ENCODE measurements at places on chromosomes 11 and 22.

DNA sequence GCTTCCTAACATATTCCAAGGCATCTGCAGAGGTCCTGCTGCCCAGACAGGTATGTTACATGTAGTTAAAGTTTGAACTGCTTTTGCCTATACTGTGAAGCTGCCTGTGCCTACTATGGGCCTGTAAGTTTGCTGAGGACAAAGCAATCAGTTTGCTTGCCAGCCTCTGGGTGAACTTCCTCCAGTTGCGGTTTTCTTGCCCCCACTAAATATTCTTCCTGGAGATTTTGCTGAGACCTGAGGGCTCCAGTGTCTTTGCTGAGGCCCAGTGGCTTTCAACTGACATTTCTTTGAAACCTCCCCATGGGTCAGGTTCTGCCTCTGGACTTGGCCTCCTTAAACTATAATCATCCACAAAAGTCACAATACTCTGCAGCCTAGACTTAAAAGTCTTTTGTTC is 29.6 kb upstream of the MMP20 start:
- no peak for DNase-seq

GRCh38 chr22:36052505-36052941 is 23.9 kb upstream of the RBFOX2 start:
- DNase-seq = no peak

DNA sequence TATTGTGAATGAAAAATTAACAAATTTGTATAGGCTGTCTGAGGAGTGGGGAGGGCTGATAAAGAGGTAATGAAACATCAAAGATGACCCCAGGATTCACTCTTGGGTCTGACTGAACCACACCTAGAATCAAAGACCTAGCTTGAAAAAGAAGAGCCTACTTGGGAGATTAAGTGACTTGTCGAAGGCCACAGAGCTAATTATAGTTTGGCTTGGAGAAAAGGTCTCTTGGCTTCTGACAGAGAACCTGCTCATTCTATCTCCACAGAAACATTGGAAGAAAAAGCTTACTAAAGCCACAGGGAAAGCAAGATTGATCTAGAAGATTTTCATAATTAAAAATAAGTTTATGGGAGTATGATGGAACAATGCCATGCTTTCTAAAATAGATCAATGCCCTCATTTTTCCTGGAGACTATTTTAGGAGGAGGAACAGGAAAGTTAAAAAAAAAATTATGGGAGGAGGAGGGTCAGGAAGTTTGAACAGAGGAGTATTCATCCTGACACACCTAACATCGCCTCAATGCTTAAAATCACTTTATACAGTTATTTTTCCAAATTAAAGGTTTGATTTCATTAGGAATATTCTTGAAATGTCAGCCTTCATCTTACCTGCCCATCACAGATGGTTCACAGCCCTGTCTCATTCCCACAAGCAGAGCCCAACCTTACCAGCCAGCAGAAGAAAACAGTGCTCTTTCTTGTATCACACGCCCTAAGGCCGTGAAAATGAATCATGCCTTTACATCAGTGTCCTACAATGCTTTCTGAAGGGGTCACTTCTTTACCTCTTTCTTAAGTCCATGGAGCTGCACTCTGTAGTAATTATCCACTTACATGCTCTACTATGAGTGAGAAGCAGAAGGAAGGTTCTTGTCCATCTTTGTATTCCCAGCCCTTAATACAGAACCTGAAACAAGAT is 231.1 kb upstream of the MPPED2 start:
- no peak for DNase-seq

DNA sequence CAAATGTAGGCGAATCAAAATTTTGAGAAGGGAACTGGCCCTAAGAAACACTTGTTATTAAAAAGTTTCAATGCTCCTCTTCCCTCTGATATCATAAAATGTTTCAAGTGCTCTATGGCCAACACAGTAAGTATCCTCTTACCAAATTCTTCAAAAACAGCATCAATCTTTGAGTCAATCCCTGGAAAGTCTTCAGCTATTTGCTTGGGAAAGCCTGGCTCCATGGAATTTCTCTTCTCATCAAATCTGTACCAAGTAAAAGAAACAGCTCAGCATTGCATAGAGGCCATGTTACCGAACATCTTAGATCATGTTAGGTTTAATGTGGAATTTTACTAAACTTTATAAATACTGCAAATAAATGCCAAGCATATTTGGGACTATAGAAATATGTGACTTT is 6.3 kb downstream of the MMP3 start:
- DNase-seq = no peak

DNA sequence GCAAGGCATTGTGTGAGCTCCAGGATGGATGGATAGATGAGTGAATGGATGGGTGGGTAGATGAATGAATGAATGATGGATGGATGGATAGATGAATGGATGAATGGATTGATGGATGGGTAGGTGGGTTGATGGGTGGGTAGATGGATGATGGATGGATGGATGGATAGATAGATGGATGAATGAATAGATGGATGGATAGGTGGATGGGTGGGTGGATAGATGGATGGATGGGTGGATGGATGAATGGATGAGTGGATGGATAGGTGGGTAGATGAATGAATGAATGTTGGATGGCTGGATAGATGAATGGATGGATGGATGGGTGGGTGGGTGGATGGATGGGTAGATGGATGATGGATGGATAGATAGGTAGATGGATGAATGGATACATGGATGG is 33.5 kb downstream of the DHCR7 start:
- DNase-seq = no peak

- no peak for DNase-seq
These were observed 53.2 kb downstream of the FAM76B start for GRCh38 chr11:95736355-95736754.

DNA sequence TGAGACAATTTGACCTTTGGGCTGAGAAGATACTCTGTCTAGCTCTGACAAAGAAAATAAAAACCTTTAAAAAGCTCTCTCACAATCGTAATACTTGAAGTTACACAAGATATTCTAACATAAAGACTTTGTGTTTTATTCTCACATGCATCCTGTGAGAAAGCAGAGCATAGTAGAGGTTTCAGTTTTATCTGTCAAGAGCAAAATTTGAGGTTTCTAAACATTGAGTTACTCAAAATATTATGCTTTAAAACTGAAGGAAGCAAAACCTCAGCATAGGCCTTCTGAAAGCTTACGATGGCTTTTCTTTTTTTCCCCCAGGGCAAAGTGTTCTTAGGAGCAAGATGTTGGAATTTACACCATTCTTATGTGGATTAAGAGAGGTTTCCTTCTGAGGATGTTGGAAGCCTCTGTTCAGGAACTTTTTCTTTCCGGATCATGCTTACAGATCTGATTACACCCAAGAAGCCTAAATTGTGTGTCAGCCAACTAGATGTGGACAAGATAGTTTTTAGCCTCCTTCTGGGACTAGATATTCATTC is 15.0 kb upstream of the OR51M1 start:
- no peak for DNase-seq

Measured in germinal center (tissue), 1 donor.